ENCODE measurements at places on chromosomes 4 and X.

DNA sequence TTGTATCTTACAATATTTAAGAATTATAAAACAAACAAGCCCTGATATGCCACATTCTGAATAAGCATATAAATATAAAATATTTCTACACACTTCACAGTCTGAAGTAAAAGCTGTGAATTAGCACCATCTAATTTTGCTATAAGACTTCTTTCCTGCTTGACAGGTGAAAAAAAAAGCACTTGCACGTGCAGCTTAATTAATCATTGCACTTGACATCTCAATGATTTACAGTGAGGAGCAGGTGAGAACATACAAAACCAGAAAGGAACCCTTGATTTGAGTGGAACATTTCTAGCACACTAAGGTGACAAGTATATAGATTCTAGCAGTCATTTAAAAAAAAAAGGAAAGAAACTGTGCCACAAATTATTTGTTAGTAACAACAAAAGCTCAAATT lies 47.9 kb downstream of the CHIC2 start:
- no peak for DNase-seq
- H3K27me3 ChIP-seq = no peaks in the 10 kb centered on the region
- H3K4me3 ChIP-seq = no peak overlapping the region

DNA sequence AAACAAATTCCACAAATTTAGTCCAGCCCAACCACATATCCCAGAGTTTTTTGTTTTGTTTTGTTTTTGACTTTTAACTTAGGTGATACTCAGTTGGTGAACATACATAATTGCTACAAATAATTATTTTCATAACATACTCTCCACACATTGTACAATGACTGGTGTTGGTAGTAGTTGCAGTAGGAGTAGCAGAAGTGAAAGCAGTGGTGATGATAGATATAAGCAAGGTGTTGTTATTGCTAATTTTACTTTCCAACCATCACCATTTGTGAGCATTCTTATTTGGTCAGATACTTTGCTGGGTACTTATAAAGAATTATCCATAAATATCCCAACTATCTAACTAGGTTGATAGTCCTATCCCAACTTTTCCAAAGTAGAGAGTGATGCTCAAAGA lies 47.3 kb downstream of the ARHGAP24 start:
- DNase-seq = no peak
- H3K4me1 ChIP-seq = no peaks in the 10 kb centered on the region
- no peaks in the 10 kb centered on the region for H3K36me3 ChIP-seq
- H3K27me3 ChIP-seq = no peaks in the 10 kb centered on the region
- no peak overlapping the region for H3K4me3 ChIP-seq

GRCh38 chrX:27889878-27890277 lies 82.1 kb downstream of the MAGEB10 start:
- H3K4me3 ChIP-seq = no peak overlapping the region
- H3K4me1 ChIP-seq = no peaks in the 10 kb centered on the region
- no peaks in the 10 kb centered on the region for H3K36me3 ChIP-seq
- H3K27ac ChIP-seq = no peak overlapping the region
- no peak for DNase-seq

GRCh38 chr4:126023896-126024295 lies 709.1 kb downstream of the FAT4 start:
- no peak overlapping the region for H3K27ac ChIP-seq
- H3K27me3 ChIP-seq = no peaks in the 10 kb centered on the region
- H3K36me3 ChIP-seq = no peaks in the 10 kb centered on the region
- no peak overlapping the region for H3K4me3 ChIP-seq
- DNase-seq = no peak

DNA sequence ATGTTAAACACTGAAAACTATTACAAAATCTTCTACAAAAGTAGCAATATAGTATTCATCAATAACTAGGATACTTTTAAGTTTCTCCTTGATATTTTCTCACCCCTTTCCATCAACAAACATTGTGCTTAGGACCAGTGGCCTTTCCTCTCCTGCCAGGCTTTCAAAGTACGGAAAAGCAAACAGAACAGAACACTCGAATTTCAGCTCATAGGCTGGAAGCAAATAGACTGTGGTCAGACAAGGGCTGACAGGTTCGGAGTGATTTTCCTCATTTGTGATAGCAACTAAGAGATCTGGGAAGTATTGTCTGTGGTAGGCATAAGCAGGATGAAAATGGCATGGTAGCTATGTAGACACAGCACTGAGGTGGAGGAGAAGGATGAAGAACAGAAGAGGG lies 68.6 kb upstream of the SORBS2 start:
- no peaks in the 10 kb centered on the region for H3K36me3 ChIP-seq
- DNase-seq = no peak
- H3K27me3 ChIP-seq = no peaks in the 10 kb centered on the region

DNA sequence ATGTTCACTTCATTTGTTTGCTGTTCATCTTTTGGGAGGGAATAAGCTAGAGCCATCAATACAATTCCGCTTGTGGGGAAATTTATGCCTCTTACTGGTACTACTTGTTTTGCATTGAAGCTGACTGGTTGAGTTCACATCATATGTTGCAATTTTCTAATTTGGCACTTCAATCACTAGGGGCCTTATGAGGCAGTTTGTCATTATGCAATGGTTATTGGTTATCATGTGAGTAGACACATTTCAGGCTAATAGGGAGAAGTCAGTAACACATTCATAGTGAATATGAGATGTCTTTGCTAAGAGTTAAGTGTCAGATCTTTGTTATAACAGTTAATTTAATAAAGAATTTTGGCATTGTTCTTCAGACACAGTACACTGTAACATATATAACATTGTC lies 5.0 kb downstream of the RPL36A start:
- H3K36me3 ChIP-seq = no peaks in the 10 kb centered on the region
- H3K27me3 ChIP-seq = no peaks in the 10 kb centered on the region
- H3K27ac ChIP-seq = no peak overlapping the region
- H3K4me3 ChIP-seq = no peak overlapping the region
- no peaks in the 10 kb centered on the region for H3K4me1 ChIP-seq

DNA sequence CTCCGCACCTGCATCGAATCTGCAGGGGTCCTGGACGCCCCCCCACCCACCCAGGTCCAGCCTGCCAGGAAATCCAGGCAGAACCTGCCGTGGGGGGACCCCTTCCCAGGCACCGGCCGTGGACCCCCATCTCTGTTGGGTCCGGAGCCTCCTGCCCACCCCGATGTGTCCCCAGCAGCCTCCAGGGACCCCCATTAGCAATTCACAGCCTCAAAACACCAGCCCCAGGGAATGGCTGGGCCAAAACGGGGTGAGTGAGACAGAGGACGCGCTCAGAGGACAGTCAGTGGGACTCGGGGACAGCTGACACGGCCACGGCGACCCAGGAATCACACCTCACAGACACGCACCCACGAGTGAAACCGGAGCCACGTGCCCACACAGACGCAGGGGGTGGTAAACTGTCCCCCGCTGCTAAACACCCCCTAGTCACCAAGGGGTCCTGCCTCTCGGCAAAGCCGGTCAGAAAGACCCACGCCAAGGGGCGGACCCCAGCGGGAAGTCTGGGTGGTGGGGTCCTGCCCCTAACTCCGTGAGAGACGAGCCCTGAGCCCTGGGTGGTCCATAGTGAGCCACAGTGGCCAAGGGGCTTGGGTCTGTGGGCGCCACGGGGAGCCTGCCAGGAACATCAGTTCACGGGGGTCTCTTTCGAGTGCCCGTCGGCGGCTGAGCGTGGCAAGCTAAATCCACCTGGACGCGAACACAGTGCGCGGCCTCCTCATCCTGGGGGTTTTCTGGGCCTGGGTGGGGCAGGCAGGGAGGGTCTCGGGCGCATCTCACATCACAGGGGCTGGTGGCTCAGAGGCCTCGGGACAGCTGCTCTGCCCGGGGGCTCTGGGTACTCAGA lies 126.5 kb upstream of the NKX1-1 start:
- H3K27ac ChIP-seq = no peak overlapping the region
- DNase-seq = no peak
- no peaks in the 10 kb centered on the region for H3K4me1 ChIP-seq
- H3K36me3 ChIP-seq = no peaks in the 10 kb centered on the region
- H3K4me3 ChIP-seq = no peak overlapping the region
- peaks cover 34% of the 10 kb centered on the region for H3K27me3 ChIP-seq

- H3K4me1 ChIP-seq = no peaks in the 10 kb centered on the region
- H3K4me3 ChIP-seq = no peak overlapping the region
Measured at GRCh38 chr4:187424636-187425035, 570.9 kb upstream of the ZFP42 start.

- H3K27me3 ChIP-seq = no peaks in the 10 kb centered on the region
- H3K36me3 ChIP-seq = no peaks in the 10 kb centered on the region
- no peak overlapping the region for H3K27ac ChIP-seq
- H3K4me3 ChIP-seq = no peak overlapping the region
- DNase-seq = no peak
- H3K4me1 ChIP-seq = no peaks in the 10 kb centered on the region
Measured at GRCh38 chrX:149903889-149904748, 23.1 kb downstream of the MAGEA8 start.

DNA sequence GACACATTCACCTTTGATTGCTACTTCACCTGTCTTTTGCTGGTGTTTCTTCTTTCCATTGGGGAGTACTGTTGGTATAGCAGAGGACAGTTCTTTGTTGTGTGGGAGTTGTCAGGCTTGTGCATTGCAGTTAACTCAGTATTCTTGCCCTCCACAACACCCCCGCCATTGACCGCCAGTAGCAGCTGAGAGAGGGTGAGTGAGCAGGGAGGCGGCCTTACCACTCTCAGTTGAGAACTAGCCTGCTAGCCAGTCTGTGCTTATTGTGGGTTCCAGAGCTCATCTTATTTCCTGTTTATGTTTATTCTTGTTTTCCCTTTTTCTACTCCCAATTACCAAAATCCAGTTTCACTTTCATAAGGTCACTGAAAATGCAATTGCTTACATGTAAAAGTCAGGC lies 52.2 kb downstream of the STIM2 start:
- no peak overlapping the region for H3K4me3 ChIP-seq
- H3K27me3 ChIP-seq = no peaks in the 10 kb centered on the region
- H3K4me1 ChIP-seq = peaks cover 20% of the 10 kb centered on the region
- DNase-seq = no peak
- H3K27ac ChIP-seq = no peak overlapping the region
- no peaks in the 10 kb centered on the region for H3K36me3 ChIP-seq

DNA sequence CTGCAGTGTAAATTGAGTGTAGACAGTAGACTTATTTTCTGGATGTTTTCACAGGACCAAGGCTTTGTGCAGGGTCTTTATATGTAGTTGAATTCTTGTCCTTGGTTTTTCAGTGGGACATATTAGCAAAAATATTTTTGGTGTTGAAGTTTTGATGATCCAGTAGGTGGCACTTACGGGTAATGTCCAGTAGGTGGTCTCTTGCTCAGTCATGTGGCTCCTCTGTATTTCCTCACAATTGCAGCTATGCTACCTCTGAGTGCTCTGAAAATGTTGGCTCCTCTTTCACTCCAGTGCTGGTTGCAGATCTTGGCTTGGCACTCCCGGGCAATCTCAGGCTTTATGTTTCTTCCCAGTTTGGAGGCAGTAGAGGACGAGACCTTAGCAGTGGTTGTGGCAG lies 419.8 kb upstream of the AMOT start:
- H3K27ac ChIP-seq = no peak overlapping the region
- no peaks in the 10 kb centered on the region for H3K36me3 ChIP-seq
- H3K27me3 ChIP-seq = peaks cover 3% of the 10 kb centered on the region
- H3K4me1 ChIP-seq = no peaks in the 10 kb centered on the region

DNA sequence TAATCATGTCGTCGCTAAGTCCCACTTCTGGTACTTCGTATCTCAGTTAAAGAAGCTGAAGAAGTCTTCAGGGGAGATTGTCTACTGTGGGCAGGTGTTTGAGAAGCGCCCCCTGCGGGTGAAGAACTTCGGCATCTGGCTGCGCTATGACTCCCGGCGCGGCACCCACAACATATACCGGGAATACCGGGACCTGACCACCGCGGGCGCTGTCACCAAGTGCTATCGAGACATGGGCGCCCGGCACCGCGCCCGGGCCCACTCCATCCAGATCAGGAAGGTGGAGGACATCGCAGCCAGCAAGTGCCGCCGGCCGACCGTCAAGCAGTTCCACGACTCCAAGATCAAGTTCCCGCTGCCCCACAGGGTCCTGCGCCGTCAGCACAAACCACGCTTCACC lies 11.3 kb downstream of the PNCK start:
- H3K36me3 ChIP-seq = no peaks in the 10 kb centered on the region
- peaks cover 42% of the 10 kb centered on the region for H3K27me3 ChIP-seq
- H3K4me1 ChIP-seq = no peaks in the 10 kb centered on the region

DNA sequence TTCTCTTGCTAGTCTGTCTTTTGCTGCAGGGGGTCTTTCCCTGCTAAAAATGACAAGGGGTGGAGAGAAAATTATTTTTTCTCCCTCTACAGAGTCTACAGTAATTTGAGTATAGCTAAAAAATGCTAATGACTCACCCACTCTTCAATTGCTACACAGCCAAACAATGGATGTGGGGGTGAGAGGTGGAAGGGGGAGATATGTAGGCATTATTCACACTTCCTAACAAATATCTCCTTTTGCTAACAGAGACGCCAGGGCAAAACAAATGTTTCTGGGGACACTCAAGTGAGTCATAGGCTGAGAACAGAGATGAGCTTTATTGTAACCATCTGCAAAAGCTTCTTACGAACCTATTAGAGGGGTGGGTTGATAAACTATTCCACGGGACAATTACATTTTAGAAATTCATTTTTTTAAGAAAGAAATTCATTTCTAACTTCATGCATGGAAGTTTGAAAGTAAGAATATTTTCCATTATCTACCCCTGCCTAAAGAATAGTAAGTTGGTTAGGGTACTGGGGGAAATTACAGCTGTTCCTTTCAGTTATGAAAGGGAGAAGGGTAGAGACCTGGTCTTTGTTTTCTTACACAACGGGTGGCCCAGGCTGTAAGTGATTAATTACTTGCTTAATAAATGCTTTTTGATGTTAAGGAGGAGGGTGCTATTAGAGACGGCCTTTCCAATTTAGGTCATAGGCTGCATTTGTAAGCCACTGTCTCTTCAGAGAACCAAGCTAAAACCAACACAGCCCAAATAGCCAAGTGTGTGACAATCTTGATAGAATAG lies 12.8 kb downstream of the SCD5 start:
- H3K27ac ChIP-seq = peak overlapping the region; percentile 6
- no peaks in the 10 kb centered on the region for H3K27me3 ChIP-seq
- no peaks in the 10 kb centered on the region for H3K36me3 ChIP-seq
- no peak overlapping the region for H3K4me3 ChIP-seq
- H3K4me1 ChIP-seq = peaks cover 64% of the 10 kb centered on the region

- DNase-seq = no peak
- peaks cover 12% of the 10 kb centered on the region for H3K4me1 ChIP-seq
- H3K36me3 ChIP-seq = no peaks in the 10 kb centered on the region
- H3K4me3 ChIP-seq = no peak overlapping the region
- H3K27ac ChIP-seq = no peak overlapping the region
Measured at GRCh38 chr4:148430854-148431253, 11.4 kb downstream of the NR3C2 start.

DNA sequence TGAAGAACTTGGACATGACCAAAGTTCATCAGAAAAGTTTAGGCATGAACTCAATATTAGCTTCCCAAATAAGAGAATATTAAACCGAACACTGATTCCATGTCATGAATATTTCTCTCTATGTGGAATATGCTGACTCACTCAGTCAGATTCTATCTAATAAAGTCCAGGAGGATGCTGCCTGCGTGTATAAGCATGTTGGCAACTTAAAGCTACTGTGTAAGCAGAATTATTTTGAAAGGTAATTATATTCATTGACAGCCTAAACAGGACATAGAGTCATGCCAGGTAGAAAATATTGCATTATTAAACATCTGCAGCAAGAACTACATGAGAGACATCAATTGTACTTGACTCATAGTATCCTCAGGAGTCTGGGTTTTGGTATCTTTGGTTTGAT lies 367.9 kb upstream of the SPOCK3 start:
- H3K27me3 ChIP-seq = no peaks in the 10 kb centered on the region
- H3K36me3 ChIP-seq = no peaks in the 10 kb centered on the region
- no peak overlapping the region for H3K27ac ChIP-seq
- H3K4me1 ChIP-seq = no peaks in the 10 kb centered on the region
- no peak for DNase-seq
